ENCODE measurements at places on chromosomes 13 and 19.
A peak's percentile ranks its signal among the peaks of the same experiment; 100 is the strongest.

DNA sequence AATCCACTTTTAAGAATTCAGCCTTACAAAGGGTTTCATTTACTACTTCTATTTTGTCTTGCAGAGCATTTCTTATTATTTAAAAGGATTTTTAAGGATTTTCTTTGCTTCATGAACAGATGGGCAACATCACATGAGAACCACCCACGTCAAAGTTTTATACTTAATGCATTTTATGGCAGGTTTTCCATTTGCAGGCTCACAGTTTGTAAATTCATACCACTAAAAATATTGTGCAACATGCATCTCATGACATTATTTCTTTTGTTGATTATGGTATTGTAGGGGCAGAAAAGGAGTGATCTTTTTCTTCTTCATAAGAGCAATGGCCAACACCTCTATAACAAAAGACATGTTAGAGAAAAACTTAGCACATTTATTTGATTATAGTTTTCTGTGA, 554.0 kb upstream of the SPRY2 start:
- no peak for DNase-seq

GRCh38 chr13:79548902-79549301, 67.9 kb downstream of the NDFIP2 start:
- DNase-seq: peak; percentile 17

- DNase-seq: no peak
Observed at GRCh38 chr13:40999416-40999815, 19.7 kb downstream of the ELF1 start.

- no peak for DNase-seq
Observed at GRCh38 chr19:3507371-3508120, 1.4 kb downstream of the FZR1 start.

GRCh38 chr13:30313311-30313710, 6.0 kb upstream of the KATNAL1 start:
- no peak for DNase-seq

GRCh38 chr13:100349594-100349993, 239.0 kb downstream of the GGACT start:
- no peak for DNase-seq

GRCh38 chr19:30256496-30256850, 115.7 kb upstream of the ZNF536 start:
- peak; percentile 79 for DNase-seq

DNA sequence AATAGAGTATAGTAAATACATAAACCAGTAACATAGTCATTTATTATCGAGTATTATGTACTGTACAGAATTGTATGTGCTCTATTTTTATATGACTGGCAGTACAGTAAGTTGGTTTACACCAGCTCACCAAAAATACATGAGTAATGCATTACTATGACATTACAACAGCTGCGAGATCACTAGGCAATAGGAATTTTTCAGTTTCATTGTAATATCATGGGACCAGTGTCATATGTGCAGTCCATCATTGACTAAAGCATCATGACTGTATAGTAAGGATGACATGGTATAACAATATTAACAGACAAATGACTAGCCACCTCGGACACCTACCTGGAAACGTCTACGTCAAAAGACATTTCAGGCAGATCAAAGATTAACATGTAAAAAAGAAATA, 33.6 kb downstream of the ATP7B start:
- DNase-seq: no peak

DNA sequence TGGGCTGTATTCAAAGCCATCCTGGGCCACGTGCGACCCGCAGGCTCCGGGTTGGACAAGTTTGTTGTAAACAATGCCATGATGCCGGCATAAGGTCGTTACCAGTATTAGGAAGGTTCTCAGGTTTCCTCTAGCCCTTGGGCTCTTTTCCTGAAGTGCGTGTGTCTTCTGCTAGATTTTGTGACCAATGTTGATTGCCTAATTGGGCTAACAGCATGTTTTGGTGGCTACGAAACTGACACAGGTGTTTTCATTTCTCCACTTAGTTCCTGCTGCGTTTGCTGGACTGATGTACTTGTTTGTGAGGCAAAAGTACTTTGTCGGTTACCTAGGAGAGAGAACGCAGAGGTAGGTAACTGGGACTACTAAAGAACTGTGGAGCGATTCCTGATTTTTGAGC, 20.3 kb downstream of the ALOX5AP start:
- DNase-seq: no peak

GRCh38 chr19:2636141-2636896, 66.2 kb downstream of the GNG7 start:
- DNase-seq: no peak

GRCh38 chr13:97276862-97277269, 54.7 kb downstream of the MBNL2 start:
- no peak for DNase-seq

DNA sequence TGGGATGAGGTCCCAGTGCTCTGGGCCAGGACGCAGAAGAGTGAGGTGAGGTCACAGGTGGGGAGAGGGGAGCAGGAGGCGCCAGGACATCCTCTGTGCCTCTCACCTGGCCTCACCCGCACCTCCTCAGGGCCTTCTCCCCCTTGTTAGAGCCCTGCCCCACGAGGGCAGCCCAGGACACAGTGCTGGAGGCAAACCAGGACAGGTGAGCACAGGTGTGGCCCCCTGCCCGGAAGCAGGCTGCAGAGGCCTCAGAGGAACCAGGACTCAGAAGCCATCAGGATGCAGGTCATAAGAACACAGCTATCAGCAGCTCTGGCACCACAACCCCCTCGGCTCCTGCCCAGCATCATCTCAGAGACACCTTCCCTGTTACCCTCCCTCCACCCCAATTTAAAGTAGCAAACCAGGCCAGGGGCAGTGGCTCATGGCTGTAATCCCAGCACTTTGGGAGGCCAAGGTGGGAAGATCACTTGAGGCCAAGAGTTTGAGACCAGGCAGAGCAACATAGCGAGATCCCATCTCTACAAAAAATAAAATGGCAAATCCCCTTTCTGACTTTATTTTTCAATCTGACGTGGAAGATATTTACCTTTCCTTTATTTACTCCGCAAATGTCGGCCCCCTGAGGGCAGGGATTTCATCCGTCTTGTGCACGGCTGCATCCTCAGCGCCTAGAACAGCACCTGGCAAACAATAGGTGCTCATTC, at the start of gene CEACAM16:
Gene CEACAM16 (plus strand): TSS at position 660 of the 710 bp plus-strand sequence. CDS start 2,306 bp downstream, outside the sequence.
- no peak for DNase-seq

- DNase-seq: peak; percentile 57
Observed at GRCh38 chr13:97113231-97114001, 108.7 kb upstream of the MBNL2 start.

GRCh38 chr13:30830638-30830965, 75.5 kb upstream of the MEDAG start:
- no peak for DNase-seq

DNA sequence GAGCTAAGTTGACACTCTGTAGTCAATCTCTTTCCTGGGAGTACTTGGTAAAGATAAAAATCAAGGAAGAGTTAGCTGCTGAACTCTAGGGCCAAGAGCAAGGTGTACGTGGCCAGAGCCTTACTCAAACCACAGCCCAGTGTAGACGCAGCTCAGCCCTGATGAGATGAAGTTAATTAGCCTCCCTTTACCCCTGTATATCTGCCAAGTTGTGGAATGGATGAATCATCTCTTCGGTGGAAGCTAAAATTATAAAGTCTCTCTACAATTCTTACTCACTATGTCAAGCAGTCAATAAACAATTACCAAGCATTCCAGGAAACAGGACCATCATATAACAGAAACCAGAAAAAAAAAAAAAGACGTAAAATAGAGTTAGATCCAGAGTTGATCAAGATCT, 146.9 kb upstream of the UFM1 start:
- DNase-seq: no peak

GRCh38 chr19:46944918-46945628, 74.6 kb upstream of the NPAS1 start:
- DNase-seq: no peak

DNA sequence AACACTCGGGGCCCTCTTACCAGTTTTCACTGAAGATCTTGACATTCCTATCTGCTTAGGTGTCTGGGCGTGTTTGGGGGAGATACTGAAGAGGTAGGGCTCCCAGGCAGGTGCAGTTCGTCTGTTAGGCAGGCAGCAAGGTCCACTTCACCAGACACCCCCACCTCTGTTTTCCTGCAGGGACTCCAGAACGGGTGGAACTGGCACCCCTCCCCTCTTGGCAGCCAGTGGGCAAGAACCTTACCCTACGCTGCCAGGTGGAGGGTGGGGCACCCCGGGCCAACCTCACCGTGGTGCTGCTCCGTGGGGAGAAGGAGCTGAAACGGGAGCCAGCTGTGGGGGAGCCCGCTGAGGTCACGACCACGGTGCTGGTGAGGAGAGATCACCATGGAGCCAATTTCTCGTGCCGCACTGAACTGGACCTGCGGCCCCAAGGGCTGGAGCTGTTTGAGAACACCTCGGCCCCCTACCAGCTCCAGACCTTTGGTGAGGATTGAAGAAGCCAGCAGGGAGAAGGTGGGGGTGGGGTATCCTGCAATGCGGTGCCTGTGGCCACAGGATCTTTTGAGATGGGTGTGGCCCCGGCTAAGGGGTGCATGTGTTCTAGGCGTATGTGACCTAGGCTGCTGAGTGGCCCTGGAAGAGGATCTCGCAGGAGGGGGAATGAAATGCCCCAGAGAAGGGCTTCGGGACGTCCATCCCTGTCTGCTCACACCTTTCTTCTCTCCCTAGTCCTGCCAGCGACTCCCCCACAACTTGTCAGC, 3.3 kb upstream of the ICAM4 start:
- no peak for DNase-seq

- no peak for DNase-seq
Observed at GRCh38 chr13:55007681-55008080, 1979.1 kb downstream of the OLFM4 start.

DNA sequence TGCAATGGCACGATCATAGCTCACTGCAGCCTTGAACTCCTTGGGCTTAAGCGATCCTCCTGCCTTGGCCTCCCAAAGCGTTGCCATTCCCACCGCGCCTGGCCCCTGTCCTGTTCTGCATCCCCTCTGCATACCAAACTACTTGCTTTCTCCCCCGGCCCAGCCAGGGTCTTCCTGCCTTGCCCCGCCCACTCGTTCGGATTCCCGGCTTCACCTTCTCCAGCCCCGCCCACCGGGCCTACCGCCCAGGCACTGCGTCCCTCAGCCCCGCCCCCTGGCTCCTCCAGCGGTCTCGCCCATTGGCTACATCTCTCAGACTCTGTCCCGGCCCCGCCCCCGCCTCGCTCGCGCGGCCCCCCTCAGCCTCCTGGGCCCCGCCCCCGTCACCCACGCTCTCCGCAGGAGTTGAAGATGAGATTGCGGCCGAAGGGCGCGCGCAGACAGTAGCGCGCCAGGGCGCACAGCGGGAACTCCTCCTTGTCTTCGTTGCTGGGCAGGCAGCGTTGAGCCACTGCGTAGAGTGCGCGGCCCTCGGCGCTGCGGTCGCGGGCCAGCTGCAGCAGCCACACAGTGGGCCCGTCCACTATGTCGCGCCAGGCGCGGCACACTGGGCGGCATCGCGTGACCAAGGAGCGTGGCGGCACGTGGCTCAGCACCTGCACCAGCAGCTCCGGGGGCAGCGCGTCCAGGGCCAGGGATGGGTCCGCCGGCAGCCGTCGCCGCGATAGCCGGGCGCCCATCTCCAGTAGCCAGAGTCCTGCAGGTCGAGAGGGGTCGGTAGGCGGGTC, 19.0 kb downstream of the MRPS12 start:
- DNase-seq: no peak

DNA sequence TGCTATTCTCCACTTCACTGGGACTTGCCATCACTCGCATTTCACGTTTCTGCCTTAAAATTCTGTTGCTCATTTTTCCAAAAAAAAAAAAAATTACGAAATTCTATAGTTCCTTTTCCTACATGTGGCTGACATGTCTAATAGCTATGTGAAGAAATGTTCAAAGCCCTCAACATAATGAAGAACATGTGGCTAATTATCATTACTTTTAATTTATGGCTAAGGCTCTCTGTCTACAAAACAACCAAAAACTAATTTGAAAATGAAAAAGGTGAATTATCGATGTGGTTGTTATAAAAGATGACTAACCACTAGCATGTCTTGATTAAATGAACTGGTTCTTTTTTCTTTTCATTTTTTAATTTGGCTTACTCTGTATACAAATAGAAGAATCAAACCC, 940.0 kb downstream of the EFNB2 start:
- no peak for DNase-seq

DNA sequence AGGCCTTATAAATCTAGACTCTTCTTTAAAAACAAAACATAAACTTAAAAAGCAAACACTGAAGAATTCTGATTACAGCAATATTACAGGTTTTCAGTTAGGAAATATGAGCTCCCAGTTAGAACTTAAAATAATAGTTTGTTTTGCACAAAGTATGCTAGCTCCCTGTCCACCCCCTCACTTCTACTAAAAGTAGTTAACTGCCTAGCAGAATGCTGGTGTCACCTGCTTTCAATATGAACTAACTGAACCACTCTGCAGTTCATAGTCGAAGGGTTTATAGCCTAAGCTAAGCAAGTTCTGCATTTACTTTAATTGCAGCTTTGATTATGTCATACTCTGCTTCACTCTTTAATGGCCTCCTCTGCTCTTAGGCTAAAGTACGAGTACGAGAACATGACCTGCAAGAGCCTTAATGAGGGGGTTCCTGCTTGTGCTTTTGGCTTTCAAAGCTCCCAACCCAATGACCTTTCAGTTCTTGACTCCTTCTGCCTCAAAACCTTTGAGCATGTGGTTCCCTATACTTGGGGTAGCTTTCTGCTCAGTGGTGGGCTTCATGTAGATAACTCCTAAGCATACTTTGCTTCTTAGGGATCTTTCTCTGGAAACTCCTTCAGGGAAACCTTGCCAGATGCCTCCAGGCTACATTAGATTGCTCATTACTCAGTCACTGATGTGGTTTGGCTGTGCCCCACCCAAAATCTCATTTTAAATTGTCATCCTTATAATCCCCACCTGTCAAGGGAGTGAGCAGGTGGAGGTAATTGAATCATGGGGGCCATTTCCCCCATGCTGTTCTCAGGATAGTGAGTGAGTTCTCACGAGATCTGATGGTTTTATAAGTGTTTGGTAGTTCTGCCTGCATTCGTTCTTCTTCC, 278.9 kb upstream of the ARGLU1 start:
- DNase-seq: no peak

DNA sequence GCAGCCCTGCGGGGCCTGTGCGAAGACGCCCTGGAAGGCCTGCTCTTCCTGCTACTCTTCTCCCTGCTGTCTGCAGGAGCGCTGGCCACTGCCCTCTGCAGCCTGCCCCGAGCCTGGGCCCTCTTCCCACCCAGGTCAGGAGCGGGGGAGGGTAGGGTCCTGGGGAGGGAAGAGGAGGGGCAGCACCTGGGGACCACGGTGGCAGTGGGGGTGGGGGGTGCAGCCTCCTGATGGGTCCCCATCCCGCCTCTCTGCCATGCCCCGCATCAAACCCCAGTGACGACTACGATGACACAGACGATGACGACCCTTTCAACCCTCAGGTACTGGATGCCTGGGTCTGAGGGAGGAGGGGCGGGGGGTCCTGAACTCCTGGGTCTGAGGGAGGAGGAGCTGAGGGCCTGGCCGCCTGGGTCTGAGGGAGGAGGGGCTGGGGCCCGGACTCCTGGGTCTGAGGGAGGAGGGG, 13.4 kb upstream of the LENG8 start:
- no peak for DNase-seq

- DNase-seq: no peak
Observed at GRCh38 chr13:46168341-46168740, 13.6 kb downstream of the LCP1 start.

DNA sequence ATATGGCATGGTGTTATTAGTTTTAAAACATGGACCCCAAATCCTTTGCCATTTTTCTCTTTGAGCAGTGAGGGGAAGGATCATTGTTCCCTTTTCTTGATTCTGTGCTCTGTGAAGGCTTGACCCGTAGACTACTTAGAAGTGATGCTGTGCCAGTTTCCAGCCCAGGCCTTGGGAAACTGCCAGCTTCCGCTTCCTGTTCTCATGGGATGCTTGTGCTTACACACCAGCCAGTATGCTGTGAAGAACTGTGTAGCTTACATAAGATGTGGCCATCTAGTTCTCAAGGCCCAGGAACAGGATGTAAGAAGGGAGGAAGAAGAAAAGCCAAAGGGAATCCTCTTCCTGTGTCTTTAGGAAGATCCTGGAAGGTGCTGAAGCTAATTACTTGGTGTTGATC, 180.9 kb downstream of the PCCA start:
- DNase-seq: no peak
